Stimulated activated CD8-positive, alpha-beta memory T cell treated with anti-CD3 and anti-CD28 coated beads, Interleukin-7, amount 100 ng/mL, for 1 hour (primary cell): ENCODE measurements at places on chromosomes 3 and 15.
A peak's percentile ranks its signal among the peaks of the same experiment; 100 is the strongest.

DNA sequence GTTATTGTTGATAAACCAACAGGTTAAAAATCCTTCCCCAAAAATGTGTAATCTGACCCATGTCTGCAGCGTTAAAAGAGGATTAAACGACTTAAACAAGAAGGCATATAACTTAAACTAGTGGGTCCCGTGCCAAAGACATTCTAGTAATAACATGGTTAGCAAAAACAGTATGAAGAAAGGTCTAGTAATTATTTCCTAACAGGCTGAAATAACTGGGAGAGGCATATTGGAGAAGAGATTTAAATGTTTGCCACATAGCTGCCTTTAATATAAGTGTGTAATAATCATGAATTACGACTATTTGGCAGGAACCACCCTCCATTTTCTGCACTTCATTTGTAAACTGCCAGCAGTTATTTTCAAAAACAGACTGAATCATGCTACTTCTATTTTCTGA, 67.7 kb upstream of the CSPG5 start:
- DNase-seq: no peak

GRCh38 chr3:185715091-185715490, 109.8 kb downstream of the IGF2BP2 start:
- DNase-seq: no peak

DNA sequence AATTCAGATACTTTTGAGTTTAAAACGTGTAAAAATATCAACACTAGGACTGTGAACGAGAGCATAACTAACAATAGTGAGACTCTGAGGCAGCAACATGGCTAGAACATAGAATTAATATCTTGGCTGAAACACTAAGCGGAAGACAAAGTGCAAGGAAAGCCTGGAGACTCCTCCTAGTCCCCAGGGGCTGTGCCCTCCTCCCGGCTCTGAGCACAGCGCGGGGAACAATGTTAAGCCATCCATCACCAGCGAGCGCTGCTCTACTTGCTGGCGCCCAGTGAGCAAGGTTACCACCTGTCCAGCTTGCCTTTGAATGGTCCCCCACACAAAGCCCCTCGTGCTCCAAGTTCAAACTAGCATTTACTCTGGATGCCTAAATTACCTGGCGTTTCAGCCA, 436.9 kb downstream of the FOXP1 start:
- no peak for DNase-seq

DNA sequence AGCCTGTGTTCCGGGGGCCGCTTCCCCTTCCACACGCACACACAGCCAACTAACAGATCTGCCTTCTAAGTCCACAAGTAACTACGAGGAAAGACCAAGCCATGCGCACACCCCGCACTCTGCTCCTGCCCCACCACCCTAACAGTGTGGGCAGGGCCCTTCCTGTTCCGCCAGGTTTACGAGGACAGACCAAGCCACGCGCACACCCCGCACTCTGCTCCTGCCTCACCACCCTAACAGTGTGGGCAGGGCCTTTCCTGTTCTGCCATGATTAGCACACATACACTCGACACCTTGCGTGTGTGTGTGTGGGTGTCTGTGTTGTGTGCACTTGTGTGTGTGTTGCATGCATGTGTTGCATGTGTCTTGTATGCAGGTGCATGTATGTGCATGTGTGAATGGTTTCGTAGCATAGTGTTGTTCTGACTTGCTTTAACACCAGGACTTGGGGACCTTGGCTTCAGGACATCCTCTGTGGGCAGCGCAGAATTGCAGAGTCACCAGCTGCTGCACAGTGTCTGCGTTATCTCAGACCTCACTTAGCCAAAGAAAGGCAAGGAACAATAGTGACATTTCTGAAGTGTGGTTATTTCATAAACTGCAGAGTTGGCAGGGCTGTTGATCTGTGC, 114.4 kb downstream of the CHSY1 start:
- no peak for DNase-seq

DNA sequence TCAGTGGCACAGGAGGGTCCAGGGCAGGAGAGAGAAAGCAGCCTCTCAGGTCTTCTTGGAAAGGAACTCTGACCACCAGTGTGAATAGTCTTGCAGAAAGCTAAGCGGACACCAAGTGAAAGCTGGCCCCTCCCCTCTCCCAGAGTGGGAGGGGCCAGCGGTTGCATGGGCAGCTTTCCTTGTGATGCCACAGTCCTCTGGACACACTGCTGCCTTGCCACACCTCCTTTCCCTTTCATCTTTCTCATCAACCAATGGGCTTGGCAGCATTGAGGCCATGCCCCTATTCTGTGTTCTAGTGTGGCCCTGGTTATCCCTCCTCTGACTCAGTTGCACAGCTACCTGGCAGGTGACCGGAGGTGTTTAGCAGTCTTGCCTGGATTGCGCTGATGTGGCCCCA, 49.7 kb upstream of the GOLGA6B start:
- DNase-seq: no peak

DNA sequence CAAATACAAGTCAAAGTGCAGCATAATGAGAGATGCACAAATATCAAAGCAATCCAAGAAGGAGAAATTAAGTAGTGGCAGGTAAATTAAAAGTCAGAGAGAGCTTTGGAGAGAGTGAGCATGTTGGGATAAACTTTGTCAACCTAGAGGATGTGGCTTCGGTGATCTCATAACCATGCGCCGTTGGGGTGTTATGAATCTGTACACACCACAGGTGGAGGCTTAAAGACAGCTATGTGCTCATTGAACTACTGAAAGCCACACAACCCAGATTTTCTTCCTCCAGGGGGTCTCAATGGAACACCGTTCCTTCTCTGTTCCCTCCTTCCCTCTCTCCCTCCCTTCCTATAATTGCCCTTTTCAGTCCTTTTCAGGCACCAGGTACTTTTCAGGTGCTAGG, 52.0 kb downstream of the SUCNR1 start:
- DNase-seq: no peak

DNA sequence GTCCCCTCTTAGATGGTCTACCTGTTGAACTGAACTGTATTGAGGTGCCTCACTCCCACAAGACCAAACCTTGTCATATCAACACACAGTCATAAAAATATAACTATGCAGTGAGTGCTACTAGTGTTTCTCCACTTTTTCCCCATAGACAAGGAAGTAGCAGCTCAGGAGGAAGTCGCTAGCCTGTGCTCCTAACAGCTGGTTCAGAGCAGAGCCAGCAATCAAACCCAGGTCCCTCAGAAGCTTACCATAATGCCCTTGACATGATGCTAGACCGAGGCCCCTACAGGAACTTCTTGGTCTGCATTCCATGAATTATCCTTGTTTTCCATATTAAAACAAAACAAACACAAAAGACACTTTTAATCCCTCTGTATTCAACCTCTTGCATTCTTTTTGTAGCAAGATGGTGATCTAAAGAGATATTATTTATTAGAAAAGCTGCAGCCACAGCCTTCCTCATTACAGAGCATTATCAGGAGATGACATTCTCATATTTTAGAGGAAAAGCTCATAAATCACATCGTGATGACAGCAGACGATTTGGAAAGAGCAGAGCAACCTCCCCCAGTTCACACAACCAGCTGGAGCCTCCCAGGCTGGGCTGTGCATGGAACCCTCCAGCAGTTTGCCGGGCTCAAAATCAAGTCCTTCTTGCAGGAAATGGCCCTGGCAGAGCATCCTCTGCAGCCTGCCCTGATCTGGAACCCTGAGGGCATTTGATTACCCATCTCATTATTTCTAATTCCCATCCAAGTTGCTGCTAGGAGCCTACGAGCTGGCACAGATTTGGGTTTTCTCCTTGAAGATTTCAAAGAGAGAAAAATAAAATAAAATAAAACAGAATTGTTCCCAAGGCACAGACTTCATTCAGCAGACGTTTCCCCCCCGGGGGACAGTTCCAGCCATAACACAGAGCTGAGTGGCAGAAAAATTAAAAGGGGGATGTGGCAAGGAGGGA, 118.8 kb downstream of the SRGAP3 start:
- DNase-seq: no peak

- no peak for DNase-seq
Measured at GRCh38 chr3:61861410-61861809, 300.0 kb downstream of the PTPRG start.

DNA sequence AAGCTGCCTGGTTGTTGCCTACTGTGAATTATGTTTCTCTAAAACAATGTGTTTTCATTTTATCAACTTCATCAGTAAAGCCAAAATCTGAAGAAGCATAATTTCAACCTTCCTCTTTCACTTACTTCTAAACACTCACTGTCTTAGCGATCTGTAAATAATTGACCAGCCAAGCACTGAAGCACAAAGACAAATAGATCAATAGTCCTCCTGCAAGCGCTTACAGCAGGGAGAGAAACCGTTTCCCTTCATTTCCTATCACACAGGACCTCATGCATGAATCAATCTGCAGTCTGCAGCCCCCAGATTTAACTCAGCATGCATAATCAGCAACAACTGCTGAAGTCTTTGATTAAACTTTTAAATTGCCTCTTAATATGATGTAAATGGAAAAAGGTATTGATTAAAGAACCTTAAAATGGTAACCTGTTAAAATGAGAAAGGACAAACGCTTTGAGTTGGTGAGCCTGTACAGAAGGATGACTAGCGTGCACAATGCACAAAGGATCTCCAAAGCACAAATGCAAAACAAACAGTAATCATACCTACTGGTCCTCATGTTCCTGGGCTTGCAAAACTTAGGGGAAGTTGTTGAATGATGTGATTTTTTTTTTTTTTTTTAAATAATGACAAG, 370.2 kb upstream of the ZNF385D start:
- DNase-seq: no peak

DNA sequence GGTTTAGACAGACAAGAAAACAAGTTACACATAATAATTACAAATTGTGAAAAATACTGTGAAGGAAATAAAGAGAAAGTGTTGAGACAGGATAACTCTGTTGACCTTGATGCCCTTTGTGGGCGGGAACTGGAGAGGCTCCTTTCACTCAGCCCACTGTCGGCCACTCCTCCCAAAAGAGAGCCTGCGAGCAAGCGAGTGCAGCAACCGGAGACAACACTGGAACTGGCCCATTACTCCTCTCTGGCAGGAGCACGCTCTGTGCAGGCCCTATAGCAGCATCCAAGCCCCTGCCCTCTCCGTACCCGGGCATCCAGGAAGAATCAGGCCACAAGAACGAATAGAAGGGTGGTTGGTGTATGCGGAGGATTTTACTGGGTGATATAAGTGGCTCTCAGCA, 16.2 kb upstream of the DUT start:
- no peak for DNase-seq

- DNase-seq: peak; percentile 14
Measured at GRCh38 chr3:52983336-52983807, 62.5 kb downstream of the SFMBT1 start.
